ENCODE measurements at places on chromosomes 4 and X.

DNA sequence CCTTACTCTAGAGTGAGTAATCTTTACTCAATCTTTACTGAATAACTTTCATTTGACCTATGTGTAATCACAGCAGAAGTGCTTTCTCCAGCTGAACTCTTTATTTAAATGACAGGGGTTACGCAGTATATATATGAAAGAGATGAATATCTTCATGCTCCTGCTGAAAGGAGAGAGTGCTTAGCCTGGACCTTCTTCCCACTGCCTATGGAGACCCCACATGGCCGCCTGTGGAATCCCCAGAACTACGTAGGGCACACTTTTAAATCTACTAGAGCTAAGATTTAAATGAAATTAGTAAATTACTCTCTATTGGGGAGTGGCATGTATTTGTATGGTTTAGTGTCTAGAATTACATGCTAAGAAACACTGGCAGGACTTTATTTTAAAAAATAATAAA, 391.2 kb downstream of the ANKRD50 start:
- no peak for DNase-seq

DNA sequence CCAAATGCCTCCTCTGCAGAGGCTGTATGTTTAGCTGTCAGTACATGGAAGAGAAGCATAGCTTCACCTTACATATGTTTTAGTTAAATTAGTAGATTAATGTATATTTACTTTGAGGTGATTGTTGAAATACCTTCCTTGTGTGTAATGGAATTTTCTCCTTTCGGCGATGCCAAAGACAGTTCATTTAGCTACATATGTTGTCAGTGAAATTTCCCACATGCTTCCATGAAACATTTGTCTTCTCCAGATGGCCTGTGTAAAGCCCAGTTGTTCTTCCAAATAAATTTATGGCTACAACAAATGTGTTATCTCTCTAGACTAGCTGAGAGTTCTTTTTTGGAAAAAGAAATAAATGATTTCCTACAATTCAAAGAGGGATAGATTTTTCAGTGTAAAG, 95.2 kb downstream of the GPAT3 start:
- no peak for DNase-seq

GRCh38 chr4:60216752-60217151, 983.4 kb upstream of the ADGRL3 start:
- no peak for DNase-seq

- no peak for DNase-seq
These were observed 331.1 kb upstream of the CPEB2 start for GRCh38 chr4:14671146-14671545.

GRCh38 chrX:154419189-154419588, 7.8 kb downstream of the TAFAZZIN start:
- DNase-seq, result no peak

DNA sequence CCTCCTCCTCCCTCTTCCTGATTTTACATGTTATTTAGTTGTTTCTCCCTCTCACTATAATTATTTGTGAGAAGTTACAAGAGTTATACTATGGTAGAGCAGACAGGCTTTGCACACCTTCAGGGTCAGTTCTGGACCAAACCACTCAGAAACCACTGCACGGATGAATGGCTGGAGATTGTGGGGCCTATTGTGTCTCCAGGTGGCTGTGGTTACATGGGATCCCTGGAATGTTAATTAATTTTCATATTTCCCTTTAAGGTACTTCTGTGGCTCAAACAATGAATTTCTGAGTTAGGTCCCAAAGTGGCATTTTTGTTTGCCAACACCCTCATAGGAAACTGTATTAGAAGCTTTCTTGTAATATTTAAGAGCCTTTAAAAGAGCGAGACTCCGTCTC, 151.9 kb downstream of the BMPR1B start:
- DNase-seq, result no peak

- DNase-seq, result no peak
These were observed 60.9 kb upstream of the CLCN4 start for GRCh38 chrX:10095698-10096432.

GRCh38 chr4:147822128-147822527, 90.2 kb downstream of the ARHGAP10 start:
- no peak for DNase-seq

- no peak for DNase-seq
These were observed 46.7 kb upstream of the UCP1 start for GRCh38 chr4:140615451-140615850.

DNA sequence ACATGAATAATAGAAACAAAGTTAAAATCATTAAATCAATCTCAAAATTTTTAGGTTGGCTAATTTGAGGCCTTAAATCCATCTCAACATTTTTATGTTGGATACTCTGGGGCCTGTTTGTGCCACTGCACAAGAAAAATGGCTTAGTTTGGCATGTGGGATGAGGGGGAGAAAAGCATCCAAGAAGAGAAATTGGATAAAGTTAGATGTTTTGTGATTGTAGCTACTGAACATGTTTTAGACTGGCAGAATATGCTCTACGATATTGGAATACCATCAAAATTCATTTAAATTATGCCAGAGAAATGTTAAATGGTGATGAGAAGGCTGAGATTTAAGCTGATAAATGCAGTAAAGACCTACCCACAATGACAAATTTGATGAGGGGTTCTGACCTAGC, 376.9 kb downstream of the CXXC4 start:
- DNase-seq, result no peak

GRCh38 chrX:28223991-28224390, 242.7 kb upstream of the DCAF8L1 start:
- DNase-seq, result no peak

DNA sequence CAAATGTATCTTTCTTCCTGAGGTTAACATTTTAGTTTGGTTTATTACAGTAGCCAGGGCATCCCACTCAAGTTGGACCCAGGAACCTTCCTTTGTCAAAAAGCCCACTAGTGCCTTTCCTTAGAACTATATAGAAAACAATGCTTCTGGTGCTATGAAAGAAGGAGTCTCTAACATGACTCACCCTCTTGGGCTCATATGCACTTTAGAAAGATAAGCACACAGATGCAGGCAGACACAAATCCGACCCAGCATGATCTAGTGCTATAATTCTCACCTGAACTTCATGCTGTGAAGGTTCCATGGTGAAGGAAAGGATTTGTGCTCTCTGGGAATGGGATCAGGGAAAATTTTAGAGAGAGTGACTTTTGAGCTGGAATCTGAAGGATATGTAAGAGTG, 289.4 kb downstream of the ANKRD50 start:
- DNase-seq, result no peak

DNA sequence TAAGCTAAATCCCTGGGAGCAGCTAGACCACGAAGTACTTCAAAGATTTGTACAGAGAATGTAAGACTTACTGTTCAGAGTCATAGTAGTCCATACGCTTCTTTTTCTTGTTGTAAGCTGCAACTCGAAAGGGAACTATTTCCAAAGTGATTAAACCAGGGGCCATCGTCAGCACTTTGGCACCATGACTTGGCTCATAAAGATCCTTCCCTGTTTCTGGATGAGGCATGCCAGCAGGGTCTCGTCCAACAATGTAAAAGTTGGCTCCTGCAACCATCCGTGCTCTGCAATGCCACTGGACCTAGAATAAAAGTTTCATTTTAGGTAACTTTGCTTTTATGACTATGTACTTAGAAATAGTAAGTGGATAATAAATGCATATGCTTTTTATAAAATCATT, 88.5 kb downstream of the PAPSS1 start:
- no peak for DNase-seq

DNA sequence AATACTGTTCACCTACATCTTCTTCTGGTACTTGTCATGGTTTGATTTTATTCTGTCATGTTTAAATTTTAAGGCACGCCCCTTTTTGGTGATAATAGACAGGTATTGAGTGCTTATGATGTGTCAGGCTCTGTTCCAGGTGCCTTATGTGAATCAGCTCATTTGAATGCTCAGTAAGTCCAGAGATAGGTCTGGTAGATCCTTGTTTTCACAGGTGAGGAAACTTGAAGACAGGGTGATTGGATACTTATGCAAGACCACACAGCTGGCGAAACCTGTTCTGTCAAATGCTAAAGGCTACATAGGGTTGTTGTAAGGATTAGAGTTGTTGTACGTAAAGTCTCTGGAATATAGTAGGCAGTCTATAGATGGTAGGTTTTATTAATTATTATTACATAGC, 9.6 kb upstream of the SLC25A14 start:
- DNase-seq, result no peak

DNA sequence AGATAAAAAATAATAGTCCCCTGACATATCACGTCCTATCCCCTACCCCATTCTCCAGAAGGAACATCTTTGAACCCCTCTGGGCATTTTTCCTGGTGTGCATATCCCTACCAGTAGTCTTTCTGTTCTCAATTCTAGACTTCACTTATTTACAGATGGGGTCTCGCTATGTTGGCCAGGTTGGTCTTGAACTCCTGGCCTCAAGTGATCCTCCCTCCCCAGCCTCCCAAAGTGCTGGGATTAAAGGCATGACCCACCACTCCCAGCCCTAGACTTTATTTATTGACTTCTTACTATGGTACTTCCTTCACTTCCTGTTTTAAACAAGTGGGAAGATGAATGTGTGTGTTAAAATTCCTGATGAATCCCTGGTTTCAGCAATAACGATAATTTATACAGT, 612 bp upstream of the RRAGB start:
- no peak for DNase-seq

DNA sequence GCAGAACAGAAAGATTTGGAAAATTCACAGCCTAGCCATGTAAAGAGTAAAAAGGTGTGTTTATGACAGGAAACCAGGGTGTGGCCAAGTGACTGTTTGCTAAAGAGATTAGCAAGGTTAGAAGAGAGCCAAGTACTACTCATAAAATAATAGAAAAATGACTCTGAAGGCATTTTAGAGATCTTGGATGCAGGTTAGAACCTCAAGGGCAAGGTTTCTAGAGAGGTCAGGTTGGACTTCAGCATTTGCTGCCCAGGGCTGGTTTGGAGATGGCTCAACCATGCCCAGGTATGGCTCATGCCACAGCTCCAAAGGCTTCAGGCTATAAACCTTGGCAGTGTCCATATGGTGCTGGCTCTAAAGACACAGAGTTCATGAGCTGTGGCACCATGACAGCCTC, 40.6 kb upstream of the ADGRA3 start:
- DNase-seq, result no peak

- DNase-seq, result no peak
These were observed 934 bp downstream of the ZNF41 start for GRCh38 chrX:47482065-47482511.

GRCh38 chr4:54475546-54475945, 182.2 kb upstream of the KIT start:
- no peak for DNase-seq

DNA sequence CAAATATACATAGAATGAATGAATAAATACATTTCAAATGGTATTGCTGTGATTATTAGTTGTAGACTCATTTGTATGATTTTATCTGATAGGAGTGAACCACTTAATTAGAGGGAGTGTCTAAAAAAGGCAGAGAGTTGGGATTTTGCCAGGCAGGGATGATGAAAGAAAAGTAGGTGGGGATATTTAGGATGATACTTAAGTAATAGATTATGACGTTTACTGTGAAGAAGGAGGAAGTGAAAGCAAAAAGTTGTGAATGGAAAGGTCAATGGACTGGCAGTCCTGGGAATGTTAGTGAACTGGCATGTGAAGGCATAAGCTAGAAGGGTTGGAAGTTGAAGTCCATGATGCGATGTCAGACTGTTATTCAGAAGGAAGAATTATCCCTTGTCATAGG, 917.1 kb downstream of the RAPGEF2 start:
- DNase-seq, result no peak

DNA sequence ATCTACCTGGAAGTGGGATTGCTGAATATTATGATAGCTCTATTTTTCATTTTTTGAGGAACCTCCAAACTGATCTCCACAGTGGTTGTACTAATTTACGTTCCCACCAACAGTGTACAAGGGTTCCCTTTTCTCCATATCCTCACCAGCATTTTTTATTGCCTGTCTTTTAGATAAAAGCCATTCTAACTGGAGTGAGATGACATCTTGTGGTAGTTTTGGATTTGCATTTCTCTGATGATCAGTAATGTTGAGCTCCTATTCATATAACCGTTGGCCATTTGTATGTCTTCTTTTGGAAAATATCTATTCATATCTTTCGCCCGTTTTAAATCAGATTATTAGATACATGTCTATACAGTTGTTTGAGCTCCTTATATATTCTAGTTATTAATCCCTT, 101.8 kb downstream of the RASGEF1B start:
- no peak for DNase-seq

DNA sequence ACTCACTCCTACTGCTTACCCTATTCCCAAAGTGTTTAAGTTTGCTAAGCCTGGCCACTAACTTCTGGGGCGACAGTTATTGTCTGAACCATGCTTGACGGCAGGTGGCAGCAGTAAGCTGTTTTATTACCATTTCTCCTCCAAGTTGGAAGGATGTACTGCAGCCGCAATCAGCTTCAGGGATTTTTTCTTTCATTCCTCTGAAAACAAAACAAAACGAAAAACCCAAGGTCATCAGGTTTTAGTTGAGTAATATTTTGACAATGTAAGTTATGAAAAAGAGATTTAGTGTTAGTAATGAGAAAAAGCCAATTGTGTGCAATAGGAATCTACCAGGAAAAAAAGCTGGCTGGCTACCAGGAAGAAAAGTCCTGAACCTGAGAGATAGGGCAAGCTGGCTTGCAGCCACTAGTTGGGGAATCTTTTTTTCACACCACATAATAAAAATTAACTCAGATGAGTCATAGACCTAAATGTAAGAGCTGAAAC, 13.2 kb upstream of the RAB9B start:
- DNase-seq, result peak; percentile 62

- no peak for DNase-seq
These were observed 61.7 kb downstream of the TMA16 start for GRCh38 chr4:163556177-163556576.

GRCh38 chrX:50941638-50942037, 31.1 kb downstream of the BMP15 start:
- DNase-seq, result peak; percentile 21

DNA sequence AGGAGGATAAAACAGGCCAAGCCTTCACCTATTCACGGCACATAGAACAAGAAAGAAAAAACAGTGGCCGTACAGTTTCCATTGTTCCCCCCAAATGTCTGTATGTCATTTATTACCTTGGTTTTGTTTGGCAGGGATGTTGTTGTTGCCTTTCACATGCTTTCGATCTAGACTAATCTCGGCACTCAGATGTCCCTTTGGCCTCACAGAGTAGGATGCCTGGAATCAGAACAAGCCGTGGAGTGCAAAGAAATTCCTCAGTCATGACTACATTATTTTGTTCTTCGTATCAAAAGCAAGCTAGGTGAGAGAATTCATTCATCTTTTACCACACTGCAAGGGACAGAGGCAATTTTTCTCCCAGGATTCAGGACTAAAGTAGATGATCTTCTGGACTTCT, 106.9 kb downstream of the SMIM20 start:
- no peak for DNase-seq

- no peak for DNase-seq
These were observed 95.6 kb downstream of the GATB start for GRCh38 chr4:151665022-151665784.

GRCh38 chr4:127782275-127783025, at the start of gene HSPA4L:
Gene HSPA4L, plus strand, starts transcription at chr4:127782322. Its CDS starts 229 bp downstream, at chr4:127782551.
- peak; percentile 69 for DNase-seq

DNA sequence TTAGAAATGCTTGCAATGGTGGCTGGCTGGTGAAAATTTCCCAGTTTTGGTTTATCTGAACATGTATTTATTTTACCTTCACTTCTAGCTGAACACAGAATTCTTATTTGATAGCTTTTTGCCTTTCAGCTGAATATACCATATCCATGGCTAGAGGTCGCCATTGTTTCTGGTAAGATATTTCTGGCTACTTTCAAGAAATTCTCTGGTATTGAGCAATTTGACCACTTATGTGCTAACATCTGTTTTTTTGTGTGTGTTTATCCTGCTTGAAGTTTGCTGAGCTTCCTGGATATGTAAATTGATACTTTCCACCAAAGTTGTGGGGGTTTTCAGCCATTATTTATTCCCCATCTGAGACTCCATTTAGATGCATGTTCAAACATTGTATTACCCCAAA, 75.4 kb downstream of the FBXW7 start:
- DNase-seq, result no peak

Data from activated naive CD4-positive, alpha-beta T cell treated with anti-CD3 and anti-CD28 coated beads, Interleukin-2, amount 10 ng/mL, durations not matched to agents 7 days and 5 days (primary cell).